ENCODE measurements at places on chromosomes 4 and X.

- no peak for DNase-seq
Measured at GRCh38 chr4:66741081-66741480, 804.2 kb downstream of the CENPC start.

GRCh38 chr4:150368667-150369066 lies 213.3 kb upstream of the MAB21L2 start:
- no peak for DNase-seq

- DNase-seq, result no peak
Measured at GRCh38 chr4:137278431-137278830, 253.9 kb downstream of the PCDH18 start.

DNA sequence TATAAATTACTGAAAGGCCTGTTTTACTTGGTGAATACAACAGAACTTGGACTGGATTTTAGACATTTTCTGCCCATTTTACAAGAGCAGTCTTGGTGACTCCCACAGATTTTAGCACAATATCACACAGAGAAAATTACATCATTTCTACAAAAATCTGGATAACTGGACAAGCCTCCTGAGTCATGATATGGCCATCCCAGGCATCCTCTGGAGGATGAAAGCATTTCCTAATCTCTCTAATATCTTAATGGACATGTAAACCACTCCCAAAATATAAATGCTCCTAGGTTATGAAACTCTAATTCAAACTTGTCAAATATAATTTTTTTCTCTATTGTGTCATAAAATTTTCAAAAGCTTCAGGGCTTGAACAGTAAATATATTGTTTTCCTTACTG lies 1170.8 kb upstream of the PCDH7 start:
- DNase-seq, result no peak

GRCh38 chr4:86939729-86940575 lies 5.1 kb downstream of the AFF1 start:
- peak; percentile 45 for DNase-seq

GRCh38 chr4:77560170-77560569 lies 45.5 kb upstream of the CXCL13 start:
- DNase-seq, result no peak

DNA sequence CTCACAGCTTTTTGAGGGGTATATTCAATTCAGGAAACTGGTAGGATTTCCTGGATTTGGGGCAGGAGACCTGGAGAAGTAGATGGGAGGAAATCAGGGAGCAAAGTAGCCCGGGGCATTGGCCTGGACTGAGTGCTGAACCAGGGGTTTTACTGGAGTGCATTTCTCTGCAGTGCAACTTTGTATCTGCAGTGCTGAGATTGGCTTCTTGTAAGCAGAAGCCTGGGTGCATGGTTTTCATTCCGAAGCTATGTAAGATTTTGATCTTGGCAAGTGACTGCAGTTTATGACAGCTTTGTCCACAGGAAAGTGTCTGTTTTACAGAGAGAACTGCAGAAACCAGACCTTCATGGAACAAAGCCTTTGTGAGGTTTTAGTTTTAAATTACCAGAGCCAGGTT lies 158.3 kb downstream of the SPCS3 start:
- DNase-seq, result no peak

- peak; percentile 24 for DNase-seq
Measured at GRCh38 chrX:106802388-106803275, at the start of gene TBC1D8B. TSS of gene TBC1D8B (plus strand) at chrX:106802673. CDS start at chrX:106802854, 181 bp downstream.

- DNase-seq, result no peak
Measured at GRCh38 chrX:53319614-53320542, 38.5 kb upstream of the IQSEC2 start.
